H4 (cell line): ENCODE measurements at places on chromosomes 5 and 9. TPM values are rescaled to one million over a fixed set of nuclear protein-coding genes. Genes with fewer than 3 reads are reported as not detected.

DNA sequence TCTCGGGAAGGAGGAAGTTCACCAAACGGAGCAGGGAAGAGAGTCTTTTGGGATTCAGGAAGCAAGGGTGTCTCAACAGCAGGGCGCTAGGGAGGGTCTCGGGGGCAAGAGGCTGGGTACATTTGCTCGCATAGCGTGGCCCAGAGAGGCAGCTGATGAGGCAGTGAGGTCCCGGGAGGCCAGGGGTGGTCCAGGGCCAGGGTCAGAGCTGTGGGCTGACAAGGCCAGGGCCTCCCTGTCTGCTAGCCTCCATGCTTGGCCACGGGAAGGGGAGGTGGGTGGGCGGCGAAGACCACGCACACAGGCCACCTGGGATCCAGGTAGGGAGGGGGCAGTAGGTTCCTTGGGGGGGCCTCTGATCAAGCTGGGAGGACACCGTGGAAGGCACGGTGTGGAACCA lies 6.0 kb downstream of the NDOR1 start:
- no peak for DNase-seq

- peak; percentile 23 for DNase-seq
Observed at GRCh38 chr5:40605295-40605958, 74.3 kb upstream of the PTGER4 start.

DNA sequence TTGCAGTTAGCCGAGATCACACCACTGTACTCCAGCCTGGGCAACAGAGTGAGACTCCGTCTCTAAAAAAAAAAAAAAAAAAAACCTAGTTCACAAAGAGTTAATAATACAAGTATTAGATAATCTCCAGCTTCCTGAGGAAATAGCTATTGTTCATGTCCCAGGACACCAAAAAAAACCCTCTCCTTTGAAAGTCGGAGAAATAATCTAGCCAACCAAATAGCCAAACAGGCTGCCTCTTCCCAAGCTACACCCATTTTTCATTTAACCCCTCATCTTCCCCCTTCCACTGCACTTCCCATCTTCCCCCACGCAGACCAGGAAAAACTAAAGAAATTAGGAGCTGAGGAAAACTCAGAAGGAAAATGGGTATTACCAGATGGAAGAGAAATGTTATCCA lies 23.6 kb downstream of the CNOT8 start:
- DNase-seq = no peak

PLPP7 gene
- 0.19 TPM in 1 of 2 replicates, not detected in the other for total RNA-seq

DNA sequence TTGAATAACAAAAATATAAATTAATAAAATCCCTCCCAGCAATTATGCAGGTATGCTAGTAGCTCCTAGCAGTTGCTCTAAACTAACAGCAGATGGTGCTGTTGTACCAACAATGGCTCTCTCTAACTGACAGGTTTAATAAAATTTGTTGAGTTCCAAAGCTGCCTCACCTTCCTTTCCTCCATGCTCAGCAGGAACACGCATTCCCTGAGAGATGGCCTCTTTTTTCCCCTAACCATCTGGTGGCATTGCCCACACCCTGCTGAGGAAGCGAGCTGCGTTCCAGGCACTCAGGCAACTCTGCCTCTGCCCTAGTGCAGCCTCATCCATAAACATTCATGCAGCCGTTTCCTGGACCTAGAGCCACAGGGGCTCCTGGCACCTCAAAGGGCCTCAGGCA lies 106.2 kb downstream of the KLHL3 start:
- DNase-seq = peak; percentile 61

GRCh38 chr9:68690088-68690487 lies 15.0 kb upstream of the PIP5K1B start:
- DNase-seq = no peak
